Stimulated activated CD4-positive, alpha-beta T cell treated with anti-CD3 and anti-CD28 coated beads, Interleukin-15, amount 100 ng/mL, for 48 hours (primary cell): ENCODE measurements at places on chromosomes 5 and 9.

DNA sequence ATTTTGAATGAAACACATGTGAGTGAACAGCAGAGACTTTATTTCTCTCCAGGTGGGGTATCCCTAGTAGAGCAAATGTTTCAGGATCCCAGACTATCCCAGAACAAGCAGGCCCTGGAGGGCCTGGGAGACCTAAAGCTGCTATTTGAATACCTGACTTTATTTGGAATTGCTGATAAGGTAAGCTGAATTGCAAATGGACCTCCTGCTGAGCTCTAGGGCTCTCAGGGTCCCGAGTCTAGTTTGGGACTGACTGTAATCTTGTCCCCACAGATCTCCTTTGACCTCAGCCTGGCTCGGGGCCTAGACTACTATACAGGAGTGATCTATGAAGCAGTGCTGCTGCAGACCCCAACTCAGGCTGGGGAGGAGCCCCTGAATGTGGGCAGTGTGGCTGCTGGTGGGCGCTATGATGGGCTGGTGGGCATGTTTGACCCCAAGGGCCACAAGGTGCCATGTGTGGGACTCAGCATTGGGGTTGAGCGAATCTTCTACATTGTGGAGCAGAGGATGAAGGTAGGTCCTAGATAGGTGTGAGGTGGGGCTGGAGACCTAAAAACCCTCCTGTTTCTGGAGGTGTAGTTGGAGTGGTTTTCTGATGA lies 3.3 kb upstream of the ZMAT2 start:
- DNase-seq, result no peak

- no peak for DNase-seq
These were observed 624.1 kb downstream of the ISL1 start for GRCh38 chr5:52007230-52007858.

GRCh38 chr5:134328619-134329018 lies 38.4 kb downstream of the CDKL3 start:
- DNase-seq, result no peak

DNA sequence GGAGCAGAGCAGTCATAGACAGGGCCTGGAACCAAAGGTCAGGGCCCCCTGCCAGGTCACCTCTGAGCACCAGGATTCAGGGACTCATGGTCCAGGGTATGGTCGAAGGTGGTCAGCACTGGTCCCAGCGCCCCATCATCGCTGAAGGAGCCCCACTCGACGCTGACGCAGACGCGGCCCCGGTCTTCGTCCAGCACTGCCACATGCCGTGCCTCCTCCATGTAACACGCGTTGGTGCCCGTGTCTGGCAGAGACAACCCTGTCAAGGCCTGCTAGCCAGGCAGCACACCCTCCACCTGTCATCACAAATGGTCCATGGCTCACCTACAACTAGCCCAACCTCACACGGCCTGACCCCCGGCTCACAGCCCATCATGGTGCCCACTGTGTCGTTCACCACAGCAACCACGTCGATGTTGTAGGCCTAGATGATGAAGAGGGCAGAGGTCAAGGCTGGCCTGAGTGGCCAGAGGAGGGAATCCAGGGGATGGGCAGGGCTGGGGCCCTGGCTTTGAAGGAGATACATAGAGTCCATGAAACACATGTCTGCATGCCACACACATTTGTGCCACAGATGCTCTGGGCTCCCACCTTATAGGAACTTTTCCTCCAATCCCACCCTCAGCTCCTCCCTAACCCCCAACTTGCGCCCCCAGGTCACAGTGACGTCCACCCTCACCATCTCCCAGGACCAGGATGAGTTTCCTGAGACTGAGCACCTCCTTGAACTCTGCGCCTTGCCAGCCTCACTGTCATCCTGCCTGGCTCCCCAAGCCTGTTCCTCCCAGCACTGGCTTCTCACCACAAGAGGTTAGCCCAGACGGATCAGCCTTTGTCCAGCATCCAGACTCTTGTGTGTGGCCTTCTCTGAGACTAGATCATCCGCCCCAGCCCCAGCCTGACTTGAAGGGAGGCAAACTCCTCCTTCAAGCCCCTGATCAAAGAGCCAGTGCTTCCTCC lies 9.5 kb downstream of the HK3 start:
- no peak for DNase-seq
